Activated T-helper 9 cell treated with anti-CD3 and anti-CD28 coated beads, Interleukin-2, amount 50 U/mL, for 16 hours (primary cell): ENCODE measurements at places on chromosomes 2 and 18.

DNA sequence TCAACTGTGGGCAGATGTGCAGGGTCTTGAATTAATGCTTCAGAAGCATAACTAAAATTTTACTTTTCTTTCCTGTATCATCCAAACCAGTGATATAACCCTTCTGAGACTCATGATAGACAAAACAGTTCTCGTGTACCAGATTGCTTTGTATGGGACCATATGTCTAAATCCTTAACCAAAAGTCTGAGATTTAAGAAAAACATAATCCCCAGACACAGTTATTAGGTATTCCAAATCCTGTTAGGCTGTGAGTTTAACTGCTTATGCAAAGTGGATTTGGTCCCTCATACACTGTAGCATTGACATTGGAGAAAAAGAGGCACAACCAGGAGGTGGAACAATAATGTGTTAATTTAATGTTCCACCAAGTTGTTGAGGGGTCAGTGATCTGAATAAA lies 235.0 kb downstream of the PMAIP1 start:
- no peak for DNase-seq

GRCh38 chr2:178949584-178949983 lies 100.4 kb downstream of the CCDC141 start:
- DNase-seq = no peak

GRCh38 chr2:157866202-157866601 lies 9.9 kb downstream of the ACVR1 start:
- DNase-seq = no peak

DNA sequence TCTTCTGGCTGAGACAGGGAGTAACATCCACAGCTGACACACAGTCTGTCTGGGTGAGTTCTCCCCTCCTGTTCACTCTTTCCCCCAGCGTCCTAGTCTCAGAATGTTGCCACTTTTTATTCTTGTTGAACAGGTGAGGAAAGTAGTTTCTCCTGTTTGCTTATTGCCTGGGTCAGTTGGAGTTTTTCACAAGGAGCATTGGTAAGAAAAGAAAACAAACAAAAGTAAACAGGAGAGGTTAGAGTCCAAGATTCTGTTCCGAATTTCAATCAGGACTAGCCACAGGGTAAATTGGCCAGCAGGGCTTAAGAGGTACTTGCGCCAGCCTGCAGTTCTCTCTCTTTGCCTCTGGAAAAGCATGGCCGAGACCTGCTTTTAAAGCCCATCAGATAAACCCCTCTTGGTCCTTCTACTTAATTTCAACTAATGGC lies 255.0 kb upstream of the EPAS1 start:
- no peak for DNase-seq

GRCh38 chr2:151043484-151043883 lies 218.2 kb downstream of the RBM43 start:
- DNase-seq = no peak

DNA sequence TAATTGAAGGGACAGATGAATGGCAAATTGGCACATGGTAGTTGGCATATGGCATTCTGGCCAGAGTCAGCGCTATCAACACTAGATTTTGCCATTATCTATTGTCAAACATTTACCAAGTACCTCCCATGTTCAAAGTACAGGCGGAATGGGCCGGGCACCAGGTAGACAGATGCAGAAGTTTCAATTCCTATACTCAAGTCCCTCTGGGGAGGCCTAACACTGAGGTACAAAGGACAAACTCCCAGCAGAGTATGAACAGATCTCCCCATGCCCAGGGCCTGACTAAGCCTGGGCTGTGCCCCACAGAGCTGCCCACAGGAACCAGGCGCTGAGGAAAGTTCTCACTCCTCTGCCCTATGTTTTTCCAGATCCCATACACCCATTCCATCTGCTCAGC lies 257.5 kb upstream of the KLHL29 start:
- DNase-seq = no peak

DNA sequence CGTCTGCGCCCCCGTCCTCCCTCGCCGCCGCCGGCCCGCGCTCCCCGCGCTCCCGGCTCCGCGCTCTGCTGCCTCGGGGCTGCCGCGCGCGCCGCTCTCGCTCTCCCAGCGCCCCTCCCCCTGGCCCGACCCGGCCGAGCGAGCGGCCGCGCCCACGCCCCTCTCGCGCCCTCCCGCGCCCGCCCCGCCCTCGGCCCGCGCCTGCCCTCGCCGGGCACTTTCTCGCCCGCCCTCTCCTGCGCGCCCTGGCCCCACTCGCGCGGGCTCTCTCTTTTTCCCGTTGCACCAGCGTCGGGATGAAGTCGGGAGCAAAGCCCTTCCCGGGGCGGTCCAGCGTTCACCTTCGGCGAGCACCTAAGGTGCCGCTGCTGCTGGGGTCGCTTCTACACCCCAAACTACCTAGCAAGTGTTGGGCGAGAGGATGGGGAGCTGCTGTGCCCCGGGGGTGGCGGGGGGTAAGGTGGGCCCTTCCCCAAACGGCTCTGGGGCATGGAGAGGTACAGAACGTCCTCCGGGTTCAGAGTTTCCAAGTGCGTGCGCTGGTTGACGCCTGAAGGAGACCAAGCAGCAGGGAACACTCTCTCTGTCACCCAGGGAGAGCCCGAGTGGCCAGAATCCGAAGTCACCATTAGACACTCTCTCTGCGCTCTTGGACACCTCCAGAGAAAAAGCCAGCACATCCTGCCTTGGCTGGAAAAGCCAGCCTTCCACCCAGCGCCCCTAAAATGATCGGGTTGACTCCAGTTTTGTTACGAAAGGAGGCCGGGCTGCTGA lies at the start of gene COLEC12:
TSS of gene COLEC12 (minus strand) at position 70 of the 774 bp plus-strand sequence. CDS start 187 bp downstream, outside the sequence.
- no peak for DNase-seq

DNA sequence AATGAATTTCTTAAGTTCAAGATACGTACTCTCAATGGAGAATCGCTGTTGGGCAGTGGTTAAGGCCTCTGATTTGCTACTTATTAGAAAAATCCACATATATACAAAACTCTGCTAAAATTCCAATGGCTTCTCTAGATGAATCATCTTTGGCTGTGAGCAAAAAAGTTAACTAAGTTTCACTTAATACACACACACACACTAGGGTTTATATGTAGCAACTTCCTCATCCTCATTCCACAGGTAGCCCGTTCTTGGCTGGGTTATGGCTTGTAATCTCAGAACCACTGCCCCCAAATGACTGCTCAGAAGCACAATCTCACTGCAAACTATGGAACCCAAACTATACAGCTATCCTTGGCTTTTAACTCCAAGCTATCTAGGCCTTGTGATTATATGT lies 99.7 kb downstream of the SMAD2 start:
- DNase-seq = no peak

DNA sequence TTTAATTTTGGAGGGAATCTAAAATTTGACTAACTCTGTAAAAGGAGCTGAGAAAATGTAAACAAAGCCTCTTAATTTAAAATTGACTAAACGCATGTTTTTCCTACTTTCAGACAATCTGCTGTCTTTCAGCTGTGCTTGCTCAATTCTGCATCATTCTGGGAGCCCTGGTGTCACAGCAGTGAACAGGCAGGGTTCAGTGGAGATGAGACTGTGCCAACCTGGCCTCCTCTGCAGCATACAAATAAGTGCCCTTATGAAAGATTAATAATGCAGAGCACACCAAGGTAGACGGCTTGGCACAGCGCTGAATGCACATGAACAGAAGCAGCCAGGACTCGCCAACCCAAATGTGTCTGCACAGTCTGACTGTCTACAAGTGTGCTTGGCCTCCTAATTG lies 222.0 kb upstream of the CHAC2 start:
- DNase-seq = no peak

DNA sequence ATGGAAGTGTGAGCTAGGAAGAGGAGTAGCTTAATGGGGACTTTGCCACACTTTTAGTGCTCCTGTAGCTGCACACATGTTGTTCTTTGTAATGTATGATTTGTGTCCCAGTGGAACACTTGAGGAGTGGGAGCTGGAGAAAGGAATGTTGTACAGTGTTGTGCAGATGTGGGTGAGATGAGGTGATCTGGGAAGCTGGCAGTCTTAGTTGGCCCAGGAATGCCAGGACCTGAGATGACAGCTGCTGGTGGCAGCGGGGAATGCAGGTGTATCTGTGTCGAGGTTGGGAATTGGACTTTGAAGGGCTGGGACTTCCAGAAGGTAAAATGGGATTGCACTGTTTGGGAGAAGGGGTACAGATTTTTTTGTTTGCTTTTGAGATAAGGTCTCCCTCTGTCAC lies 23.6 kb downstream of the NEDD4L start:
- DNase-seq = no peak

- no peak for DNase-seq
Measured at GRCh38 chr2:6024784-6025183, 332.6 kb downstream of the SOX11 start.

DNA sequence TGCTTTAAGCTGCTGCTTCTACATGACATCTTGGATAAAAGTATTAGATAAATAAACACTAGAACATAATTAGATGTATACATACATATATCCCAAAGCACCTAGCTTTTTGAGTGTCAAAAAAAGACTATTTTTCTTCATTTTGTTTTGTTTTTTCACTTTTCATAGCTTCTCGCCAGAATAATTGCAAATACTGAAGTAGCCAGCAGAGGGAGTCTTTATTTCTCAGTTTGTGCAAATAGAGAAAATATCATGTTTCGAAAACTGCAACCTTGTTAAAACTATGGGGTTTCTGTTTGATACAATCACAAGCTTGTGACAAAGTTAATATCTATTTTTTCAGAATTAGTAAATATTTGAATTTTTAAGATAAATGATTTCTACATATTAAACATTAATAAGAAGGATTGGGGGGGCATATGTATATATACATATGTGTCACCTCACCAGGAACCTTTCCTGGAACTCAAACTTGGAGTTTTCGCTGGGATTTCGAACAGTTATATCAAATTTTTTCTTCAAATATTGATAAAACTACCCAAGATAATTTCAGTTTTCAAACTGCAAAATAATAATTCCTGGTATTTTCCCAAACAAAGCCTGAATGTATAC lies 61.0 kb downstream of the GRB14 start:
- DNase-seq = no peak

DNA sequence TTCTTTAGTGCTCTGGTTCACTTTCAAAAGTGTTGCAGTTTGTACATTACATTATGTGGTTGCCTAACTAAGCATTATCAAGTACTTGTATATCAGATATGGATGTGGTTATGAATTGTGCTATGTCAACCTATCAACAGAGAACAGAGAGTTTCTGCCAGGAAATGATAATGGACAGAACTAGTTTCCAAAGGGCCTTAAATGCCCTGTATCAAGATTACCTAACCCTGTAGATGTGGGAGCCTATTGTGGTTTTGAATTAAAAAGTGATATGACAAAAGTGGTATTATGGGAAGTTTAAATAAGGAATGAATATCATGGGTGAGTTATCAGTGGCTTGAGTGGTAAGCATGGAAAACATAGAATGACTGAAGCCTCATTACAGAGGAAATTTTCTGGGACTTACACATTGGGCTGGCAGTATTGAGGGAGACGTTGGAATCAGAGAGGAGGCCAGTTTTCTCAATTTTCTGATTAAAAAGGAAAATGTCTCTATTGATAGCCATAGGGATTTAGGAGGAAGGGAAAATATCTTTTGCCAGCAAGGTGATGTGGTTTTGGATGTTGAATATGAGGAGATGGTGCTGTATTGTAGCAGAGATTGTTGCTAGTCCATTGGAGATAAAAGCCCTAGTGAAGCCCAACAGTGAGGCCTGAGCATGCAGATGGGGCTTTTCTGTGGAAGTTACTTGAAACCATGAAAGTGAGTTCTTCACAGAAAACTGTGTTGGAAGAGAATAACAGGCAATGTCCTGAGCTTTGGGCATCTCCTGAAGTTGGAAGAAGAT lies 140.7 kb downstream of the TTC27 start:
- no peak for DNase-seq

- DNase-seq = no peak
Measured at GRCh38 chr2:238097988-238098871, 1.9 kb upstream of the ESPNL start.

- no peak for DNase-seq
Measured at GRCh38 chr2:62219407-62220159, 23.7 kb downstream of the B3GNT2 start.

DNA sequence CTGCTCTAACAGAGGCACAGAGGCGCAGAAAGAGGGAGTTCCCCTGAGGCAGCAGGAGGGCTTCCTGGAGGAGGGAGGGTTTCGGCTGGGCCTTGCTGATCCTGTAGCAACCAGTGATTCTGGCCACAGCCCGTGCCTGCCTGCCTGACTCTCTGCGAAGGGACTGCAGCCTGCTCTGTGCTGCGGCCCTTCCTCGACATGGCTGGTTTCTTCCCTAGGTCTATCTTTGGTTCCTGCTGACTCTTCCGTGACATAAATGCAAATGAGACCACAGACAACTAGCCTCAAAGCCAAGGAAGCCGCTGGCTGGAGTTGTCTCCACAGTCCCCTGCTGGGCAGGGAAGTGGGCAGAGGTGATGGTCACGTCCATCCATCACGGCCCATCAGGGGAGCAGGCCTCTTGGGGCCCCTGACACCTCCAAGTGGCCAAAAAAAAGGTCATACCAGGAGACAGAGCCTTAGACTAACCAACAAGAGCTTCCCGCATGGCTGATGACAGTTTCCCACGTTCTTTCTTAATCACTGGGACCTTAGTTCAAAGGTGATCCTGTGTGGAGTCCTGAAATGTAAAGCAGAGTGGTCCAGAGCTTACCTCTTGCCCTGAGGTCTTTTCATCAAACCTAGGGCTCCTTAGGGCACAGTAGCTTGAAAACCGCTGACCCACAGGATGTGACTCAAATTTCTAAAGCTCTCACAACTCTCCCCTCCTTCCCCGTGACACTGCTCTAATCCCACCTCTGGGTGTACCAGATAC lies 55.3 kb downstream of the HS1BP3 start:
- DNase-seq = no peak

GRCh38 chr2:29273004-29273684 lies 157.9 kb downstream of the CLIP4 start:
- DNase-seq = no peak
